Effector memory CD4-positive, alpha-beta T cell (primary cell): ENCODE measurements at places on chromosomes 5 and 9.

GRCh38 chr5:131019601-131020315 is 145.3 kb downstream of the HINT1 start:
- DNase-seq: no peak

GRCh38 chr9:95570150-95570549 is 53.4 kb upstream of the PTCH1 start:
- DNase-seq: no peak

DNA sequence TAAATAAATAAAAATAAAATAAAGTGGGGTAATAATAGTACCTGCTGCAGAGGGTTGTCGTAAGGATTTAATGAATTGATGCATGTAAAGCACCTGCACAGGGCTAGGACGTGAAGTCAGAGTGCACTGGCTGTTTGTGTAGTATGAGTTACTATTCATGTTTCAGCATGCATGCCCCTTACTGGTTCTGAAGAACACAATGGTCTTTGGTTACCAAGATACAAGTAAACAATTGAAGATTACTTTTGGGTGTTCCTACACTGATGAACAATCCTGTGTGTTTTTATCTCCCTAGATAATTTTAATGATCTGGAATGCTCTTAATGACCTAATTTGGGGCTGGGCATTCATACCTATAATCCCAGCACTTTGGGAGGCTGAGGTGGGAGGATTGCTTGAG is 23.2 kb upstream of the PRRC2B start:
- no peak for DNase-seq

GRCh38 chr5:54997081-54997480 is 11.7 kb upstream of the ESM1 start:
- no peak for DNase-seq

GRCh38 chr5:10463566-10463965 is 21.9 kb downstream of the ROPN1L start:
- no peak for DNase-seq

GRCh38 chr5:139082813-139083498 is 115.2 kb downstream of the SIL1 start:
- no peak for DNase-seq

DNA sequence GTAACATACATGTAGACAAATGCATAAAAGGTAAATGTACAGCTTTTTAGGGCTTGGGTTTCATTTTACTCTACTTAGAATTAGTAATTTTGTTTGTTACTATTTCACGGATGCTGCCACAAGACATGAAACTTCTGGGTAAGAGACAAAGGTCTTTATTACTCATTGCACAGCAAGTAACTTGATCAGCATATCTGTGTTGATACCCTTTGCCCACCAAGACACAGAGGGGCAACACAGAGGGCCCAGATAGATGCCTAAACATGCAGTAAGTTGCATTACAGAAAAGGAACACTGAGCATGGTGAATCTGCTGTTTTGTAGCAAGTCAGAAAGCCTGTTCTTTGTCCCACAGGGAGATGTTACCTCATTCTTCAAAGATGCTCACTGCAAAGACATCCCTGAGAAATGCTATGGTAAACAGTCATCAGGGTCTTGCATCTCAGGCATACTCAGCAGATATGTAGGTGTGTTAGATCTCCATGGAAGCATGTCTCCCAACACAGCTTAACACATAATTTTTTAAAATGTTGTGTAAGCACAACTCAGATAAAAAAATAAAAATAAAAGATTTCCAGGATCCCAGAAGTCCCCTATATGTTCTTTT is 10.3 kb downstream of the ITGA2 start:
- no peak for DNase-seq

- DNase-seq: no peak
Observed at GRCh38 chr5:61631438-61631941, 299.4 kb downstream of the ZSWIM6 start.

DNA sequence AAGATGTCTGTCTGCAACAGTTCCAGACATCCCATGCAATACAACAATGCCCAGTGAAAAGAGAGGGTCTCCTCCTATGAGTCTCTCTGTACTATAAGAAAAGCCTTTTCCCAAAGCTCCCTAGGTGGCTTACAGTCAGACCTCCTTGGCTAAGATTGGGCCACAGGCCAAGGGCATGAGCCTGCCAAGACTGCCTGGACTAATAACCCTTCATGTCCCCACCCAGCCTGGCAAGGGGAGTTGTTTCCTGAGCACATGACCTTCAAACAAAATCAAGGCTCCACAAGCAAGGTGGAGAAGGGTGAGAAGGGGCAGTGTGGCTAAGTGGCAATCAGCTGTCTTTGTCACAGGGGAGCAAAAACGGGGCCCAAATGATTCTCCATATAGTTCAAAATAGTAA is 75.6 kb upstream of the ZSWIM6 start:
- no peak for DNase-seq

DNA sequence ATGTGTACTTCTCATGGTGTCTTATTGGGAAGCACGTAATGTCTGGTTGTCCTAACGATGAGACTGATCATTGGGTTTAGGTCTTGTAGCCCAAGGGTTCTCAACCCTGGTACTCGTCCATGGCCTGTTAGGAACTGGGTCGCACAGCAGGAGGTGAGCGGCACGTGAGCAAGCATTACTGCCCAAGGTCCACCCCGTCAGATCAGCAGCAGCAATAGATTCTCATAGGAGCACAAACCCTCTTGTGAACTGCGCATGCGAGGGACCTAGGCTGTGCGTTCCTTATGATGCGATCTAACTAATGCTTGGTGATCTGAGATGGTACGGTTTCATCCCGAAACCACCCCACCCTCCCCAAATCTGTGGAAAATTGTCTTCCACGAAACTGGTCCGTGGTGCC is 33.5 kb downstream of the CNOT6 start:
- no peak for DNase-seq

- peak; percentile 19 for DNase-seq
Observed at GRCh38 chr9:14693251-14693861, at the start of gene ZDHHC21. ZDHHC21 (minus strand) TSS chr9:14693432; CDS start chr9:14674340, 19,092 bp downstream.

- no peak for DNase-seq
Observed at GRCh38 chr5:103510851-103511553, 51.6 kb downstream of the NUDT12 start.

- DNase-seq: no peak
Observed at GRCh38 chr5:17832949-17833745, 198.9 kb downstream of the TAF11L14 start.

DNA sequence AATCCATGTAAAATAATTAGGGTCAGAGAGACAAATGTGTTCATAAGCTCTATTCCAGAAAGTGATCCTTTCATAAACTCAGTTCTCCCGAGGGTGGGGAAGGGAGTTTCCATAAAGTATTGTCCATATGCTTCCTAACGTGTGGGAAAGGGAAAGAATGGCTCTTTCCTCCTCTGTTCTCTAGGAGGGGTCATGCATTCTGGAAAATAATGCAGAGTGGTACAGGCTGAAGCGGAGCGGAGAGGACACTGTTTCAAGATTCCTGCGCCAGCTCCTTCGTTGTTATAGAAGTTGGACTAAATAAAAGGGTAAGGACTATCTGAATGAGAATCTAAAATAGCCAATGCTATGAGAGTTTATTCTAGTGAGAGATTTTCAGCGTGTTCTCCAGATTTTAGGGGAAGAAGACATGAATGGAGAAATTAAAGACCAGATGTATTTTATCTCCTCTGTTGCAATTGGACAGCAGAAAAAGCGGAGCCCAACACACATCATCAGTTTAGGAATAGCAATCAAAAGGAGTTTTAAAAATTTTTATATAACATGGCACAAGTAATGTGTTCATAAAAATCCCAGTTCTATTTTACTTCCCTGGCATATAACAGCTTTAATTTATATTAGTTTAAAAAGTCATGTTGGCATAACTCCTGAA is 166.9 kb upstream of the MPDZ start:
- DNase-seq: no peak

GRCh38 chr5:115309751-115310370 is 13.4 kb upstream of the CCDC112 start:
- no peak for DNase-seq

DNA sequence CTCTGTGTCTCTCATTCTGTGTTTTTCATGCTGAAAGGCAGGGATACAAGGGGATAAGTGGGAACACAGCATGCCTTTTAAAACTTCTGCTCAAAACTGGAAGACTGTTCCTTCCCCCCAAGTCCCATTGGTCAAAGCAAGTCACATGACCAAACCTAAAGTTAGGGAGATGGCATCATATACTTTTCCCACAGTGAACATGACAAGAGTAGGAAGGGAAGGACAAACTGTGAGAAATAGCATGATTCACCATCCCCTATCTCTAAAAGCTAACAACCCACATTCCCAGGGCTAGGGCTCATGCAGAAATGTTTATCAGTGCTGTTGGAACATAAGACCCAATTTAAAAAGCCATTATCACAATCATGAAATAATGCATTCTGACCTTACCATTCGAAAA is 24.2 kb upstream of the SHISAL2B start:
- DNase-seq: no peak

GRCh38 chr9:114588651-114589526 is 1.3 kb downstream of the ATP6V1G1 start:
- no peak for DNase-seq

DNA sequence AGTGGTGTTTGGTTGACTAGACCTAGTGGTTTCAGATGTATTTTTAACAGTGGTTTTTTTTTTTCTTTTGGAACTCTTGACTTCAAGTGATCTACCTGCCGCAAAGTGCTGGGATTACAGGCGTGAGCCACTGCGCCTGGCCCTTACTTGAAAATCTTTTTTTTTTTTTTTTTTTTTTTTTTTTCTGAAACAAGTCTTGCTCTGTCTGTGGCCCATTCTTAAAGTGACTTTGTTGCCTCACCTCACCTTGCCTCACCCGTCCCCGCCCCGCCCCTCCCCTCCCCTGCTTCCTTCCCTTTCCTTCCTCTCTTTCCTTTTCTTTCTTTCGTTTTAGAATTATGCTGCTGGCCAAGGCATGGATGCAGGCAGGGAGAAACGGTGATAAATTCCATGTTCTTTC is 26.0 kb downstream of the GPBP1 start:
- no peak for DNase-seq

DNA sequence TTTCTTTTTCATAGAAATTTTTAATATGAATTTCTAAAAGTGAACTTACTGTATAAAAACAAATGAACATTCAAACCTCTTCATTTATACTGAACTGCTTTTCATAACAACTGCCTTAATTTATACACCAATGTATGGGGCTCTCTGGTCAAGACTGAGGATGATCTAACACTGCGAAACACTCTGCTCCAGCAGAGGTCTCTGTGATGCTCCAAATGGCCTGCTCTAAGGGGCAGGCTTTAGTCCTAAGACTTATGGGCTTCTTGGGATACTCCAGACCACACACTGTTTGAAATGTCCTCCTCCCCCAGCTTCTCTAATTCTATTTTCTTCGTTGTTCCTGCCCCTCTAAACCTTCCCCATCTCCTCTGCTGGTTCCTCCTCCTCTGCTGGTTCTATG is 58.5 kb downstream of the LIFR start:
- no peak for DNase-seq

DNA sequence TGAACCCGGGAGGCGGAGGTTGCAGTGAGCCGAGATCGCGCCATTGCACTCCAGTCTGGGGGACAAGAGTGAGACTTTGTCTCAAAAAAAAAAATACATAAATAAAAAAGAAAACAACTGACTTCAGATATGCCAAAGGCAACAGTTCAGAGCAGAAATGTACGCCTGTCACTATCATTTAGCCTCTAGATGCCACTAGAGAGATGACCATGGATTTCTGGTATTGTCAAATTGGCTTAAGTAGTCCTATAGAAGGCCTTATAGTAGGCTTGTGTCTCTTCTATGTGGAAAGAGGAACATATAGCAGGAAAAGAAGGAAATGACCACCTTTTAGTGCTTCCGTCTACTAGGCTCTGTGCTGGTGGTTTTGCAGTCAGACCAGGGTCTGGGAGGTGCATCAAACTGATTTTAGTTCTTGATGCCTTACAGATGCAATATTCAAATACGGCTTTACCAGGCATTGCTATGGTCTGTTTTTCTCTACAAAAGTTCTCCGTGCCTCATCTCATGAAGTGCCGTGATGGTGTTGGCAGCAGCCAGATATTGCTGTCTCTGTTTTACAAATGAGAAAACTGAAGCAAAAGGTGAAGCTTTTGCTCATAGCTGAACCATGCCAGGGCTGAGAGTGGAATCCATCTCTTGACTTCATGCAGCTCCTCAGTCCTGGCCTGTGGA is 17.2 kb downstream of the AGXT2 start:
- DNase-seq: no peak

DNA sequence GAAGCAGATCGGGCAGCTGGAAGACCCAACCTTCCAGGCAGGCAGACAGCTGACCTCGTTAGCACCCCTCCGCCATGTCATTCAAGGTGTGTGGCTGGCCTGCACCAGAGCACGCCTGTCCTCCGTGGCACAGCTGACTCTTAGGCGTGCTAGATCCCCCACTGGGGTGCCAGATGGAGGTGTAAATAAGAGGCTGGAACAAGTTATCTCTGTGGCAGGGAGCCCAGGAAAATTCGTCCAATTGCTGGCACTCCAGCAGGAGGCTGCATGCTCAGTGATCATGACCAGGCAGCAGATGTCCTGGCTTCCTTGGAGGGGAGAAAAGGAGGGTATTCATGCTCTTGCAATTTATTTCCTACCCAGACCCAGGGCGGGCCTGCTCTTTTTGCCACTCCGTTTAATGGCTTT is 7.8 kb upstream of the ALDOB start:
- no peak for DNase-seq

DNA sequence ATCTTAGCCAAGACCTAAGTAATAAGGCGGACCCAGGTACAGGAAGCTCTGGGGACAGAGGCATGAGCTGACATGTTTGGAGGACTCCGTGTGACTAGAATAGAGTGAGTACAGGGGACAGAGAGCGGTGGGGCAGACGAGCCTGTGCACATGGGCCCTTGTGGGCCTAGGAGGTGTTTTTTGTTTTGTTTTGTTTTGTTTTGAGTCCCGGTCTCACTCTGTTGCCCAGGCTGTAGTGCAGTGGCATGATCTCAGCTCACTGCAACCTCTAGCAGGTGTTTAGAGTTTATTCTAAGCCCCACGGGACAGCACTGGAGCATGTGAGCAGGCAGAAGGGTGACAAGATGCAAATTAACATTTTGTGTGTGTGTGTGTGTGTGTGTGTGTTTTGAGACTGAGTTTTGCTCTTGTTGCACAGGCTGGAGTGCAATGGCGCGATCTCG is 3.1 kb upstream of the EEIG1 start:
- no peak for DNase-seq

GRCh38 chr5:78756858-78757257 is 108.3 kb upstream of the LHFPL2 start:
- no peak for DNase-seq

GRCh38 chr9:3908731-3909130 is 382.9 kb upstream of the RFX3 start:
- no peak for DNase-seq

GRCh38 chr5:157575381-157576020 is at the start of gene ADAM19:
ADAM19 (minus strand) TSS chr5:157575775; CDS start chr5:157575696, 79 bp downstream.
- DNase-seq: peak; percentile 38
